ENCODE measurements at places on chromosomes 13 and 19.

DNA sequence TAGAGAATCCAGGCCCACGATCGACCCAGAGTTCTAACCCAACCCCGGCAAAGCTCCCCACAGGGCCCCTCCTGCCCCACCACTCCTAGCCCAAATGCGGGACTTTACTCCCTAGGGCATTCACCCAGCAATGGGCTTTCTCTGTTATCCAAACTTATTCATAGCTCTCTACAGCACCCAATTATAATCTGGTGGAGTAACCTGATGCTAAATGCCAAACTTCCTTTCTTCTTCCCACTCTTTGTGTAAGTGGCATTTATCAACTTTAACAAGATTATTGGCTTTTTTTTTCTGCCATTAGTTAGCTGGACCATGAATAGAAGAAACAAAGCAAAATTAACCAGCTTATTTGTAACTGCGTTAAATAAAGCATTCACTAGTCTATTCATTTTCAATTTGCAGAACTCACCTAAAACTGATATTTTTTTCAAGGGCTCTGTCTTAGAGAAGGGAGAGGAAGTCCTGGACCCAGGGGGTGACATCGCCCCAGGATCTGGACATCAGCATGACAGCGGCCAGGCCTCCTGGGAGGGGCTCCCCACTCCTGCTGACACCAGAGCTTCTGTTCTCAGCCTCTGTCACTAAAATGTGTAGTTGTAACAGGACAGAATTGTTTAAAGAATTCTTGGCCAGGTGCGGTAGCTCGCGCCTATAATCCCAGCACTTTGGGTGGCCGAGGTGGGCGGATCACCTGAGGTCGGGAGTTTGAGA is 1.5 kb downstream of the FAM124A start:
- DNase-seq = no peak

DNA sequence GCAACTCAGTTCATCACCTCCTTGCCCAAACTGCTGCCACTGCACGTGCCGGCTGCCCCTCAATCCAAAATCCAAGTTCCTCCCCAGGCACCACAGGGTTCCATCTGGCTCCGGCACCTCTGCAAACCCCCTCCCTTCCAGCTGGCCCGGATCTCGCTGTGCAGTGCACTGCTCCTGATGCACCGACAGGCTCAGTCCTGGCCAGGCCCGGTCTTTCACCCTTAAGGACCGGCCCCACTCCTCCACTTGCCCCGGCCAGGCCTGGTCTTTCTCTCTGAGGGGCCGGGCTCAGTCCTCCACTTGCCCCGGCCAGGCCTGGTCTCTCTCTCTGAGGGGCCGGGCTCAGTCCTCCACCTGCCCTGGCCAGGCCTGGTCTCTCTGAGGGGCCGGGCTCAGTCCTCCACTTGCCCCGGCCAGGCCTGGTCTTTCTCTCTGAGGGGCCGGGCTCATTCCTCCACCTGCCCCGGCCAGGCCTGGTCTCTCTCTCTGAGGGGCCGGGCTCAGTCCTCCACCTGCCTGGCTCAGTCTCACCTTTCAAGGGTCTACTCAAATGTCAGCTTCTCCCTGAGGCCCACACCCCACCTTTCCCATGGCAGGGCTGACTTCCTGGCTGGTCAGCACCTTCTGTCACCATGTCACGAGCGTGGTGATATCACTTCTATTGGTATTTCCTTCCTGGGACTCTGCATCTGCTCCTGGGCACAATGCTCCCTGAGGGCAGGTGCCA is 6.9 kb downstream of the ZNF787 start:
- no peak for DNase-seq

GRCh38 chr19:41897820-41898219 is 14.8 kb downstream of the ARHGEF1 start:
- no peak for DNase-seq

DNA sequence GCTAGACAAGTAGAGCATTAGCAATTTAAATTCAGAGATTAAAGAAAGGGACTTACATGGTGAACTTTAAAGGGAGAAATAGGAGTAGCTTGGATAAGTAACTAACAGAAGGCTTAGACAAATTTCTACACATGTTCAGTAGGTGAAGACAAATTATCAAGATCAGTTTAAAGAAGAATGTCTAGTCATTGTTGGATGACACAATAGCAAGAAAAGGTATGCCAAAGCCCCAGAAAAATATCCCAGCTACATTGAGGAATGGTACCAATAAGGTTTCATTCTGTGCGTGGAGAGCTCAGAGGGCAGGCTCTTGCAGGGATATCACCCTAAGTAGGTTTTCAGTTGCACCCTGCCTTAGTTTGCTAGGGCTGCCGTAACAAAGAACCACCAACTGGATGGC is 3.5 kb upstream of the STK24 start:
- DNase-seq = no peak

GRCh38 chr19:38061294-38061693 is 154.3 kb downstream of the SIPA1L3 start:
- no peak for DNase-seq

DNA sequence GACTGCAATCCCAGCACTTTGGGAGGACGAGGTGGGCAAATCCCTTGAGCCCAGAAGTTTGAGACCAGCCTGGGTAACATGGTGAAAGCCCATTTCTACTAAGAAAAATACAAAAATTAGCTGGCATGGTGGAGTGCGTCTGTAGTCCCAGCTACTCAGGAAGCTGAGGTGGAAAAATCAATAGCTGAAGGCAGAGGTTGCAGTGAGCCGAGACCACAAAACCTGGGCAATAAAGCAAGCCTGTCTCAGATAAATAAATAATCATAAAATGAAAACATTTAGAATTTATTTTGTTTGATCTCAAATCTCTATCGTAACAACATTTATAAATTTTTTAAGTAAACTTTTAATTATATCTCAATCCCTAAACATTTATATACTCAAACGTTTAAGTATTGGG is 36.6 kb downstream of the USP12 start:
- no peak for DNase-seq

GRCh38 chr13:63546524-63546923 is 2130.9 kb upstream of the PCDH20 start:
- DNase-seq = no peak

GRCh38 chr13:85140192-85140591 is 659.0 kb downstream of the SLITRK6 start:
- DNase-seq = no peak

DNA sequence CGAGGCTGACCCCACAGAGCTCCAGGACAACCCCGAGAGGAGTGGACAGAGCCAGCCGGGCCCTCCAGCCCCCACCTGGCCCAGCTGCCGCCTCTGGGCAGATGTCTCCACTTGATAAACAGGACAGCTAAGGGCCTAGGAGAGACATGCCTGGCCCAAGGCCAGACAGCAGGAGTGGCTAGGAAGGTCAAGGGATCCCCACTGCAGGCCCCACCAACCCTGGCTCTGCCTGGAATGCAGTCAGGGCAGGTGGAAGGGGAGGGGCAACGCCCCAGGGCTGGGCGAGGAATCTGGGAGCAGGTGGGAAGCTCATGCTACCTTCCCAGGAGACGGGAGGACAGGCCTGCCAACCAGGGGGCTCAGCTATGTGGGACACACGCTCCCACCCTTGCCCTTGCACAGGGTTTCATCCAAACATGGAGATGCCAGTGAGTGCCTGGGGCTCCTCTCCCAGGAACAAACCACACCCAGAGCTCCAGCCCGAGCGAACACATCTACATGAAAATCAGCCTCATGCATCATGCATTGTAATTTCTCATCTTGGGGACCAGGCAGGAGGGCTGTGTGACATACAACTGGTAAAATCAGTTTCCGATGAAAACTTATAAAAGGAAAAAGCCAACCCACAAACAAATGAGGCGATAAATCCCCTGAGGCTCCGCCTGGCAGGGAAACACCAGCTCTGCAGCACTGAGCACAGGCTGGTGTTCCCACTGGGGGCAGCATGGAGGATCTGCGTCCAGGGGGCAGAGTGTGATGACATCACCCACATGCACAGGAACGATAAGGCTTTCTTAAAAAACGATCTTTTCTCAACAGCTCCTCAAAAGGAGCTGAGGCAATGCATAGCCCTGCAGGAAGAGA is 25.0 kb downstream of the SH3GL1 start:
- DNase-seq = no peak

GRCh38 chr13:58397596-58398387 is 766.2 kb downstream of the PCDH17 start:
- no peak for DNase-seq

DNA sequence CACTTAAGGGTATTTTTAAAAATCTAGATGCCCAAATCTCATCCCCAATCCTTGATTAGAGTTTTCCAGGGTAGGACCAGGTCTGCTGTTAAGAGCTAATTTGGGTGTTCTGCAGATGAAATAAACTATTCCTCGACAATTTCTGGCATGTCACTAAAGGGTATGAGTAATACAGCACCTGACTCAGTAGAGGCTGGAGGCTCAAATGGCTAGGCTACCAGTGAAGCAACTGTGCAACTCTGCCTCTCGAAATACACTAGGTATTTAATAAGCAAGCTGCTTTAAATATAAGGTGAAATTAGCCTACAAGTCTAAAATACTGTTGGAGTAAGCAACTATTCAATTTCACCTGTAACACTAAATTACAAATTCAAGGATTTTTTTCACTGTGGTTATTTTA is 1.5 kb downstream of the RNF6 start:
- DNase-seq = no peak

- DNase-seq = peak; percentile 81
These were observed 12.8 kb downstream of the LTBP4 start for GRCh38 chr19:40613690-40614621.

- DNase-seq = no peak
These were observed 421 bp downstream of the DGKH start for GRCh38 chr13:42048684-42049453.

DNA sequence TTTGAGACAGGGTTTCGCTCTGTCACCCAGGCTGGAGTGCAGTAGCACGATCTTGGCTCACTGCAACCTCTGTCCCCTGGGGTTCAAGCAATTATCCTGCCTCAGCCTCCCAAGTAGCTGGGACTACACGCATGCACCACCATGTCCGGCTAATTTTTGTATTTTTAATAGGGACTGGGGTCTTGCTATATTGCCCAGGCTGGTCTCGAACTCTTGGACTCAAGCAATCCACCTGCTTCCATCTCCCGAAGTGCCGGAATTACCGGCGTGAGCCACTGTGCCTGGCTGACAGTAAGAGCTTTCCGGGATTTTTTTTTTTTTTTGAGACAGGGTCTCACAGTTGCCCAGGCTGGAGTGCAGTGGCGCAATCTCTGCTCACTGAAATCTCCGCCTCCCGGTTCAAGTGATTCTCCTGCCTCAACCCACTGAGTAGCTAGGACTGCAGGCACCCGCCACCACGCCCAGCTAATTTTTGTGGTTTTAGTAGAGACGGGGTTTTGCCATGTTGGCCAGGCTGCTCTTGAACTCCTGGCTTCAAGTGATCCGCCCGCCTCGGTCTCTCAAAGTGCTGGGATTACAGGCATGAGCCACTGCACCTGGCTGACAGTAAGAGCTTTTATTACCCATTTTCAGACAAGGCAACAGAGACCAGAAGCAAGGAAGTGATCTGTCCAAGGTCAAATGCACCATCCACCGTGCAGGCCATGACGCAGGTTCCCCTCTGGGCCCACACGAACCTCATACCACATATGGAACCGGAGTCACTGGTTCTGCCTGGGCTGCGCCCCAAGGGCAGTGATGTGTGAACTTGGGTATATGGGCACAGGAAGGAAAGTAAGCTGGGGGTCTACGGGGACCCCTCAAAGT is 21.0 kb downstream of the RFX1 start:
- no peak for DNase-seq

DNA sequence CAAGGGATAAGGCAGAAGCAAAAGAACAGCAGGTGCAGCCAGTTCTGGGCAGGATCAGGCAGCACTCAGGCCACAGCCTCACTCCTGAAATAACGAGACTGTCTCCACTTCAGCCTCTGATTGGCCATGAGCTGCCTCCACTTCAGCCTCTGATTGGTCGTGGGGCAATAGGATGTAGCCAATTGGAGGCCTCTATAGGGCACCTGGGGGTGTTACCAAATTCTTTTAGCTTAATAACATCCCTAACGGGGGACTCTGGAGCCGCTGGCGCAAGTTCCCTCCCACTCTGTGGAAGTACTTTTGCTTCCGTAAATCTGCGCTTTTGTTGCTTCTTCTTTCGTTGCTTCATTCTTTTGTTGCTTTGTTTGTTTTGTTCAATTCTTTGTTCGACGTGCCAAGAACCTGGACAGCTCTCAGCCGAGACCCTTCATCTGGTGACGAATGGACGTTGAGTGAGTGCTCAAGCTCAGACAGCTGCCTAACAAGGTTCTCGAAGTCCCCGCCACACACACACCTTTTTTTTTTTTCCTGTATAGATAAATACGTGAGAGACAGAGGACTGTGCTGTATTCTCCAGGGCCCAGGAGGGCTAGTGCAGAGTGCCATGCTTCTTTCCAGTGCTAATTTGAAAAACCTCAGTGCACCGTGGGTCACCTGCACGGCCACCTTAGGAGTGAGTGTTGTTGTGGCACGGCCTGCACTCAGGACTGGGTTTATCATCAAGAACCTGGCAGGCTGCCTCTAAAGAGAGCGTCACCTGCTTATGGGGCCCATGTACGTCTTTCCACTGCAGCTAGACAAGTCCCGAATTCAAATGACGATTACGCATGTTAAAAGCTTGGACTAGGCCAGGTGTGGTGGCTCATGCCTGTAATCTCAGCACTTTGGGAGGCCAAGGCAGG is 32.0 kb upstream of the TUBGCP3 start:
- no peak for DNase-seq

GRCh38 chr13:42735010-42735409 is 46.4 kb upstream of the FAM216B start:
- no peak for DNase-seq

DNA sequence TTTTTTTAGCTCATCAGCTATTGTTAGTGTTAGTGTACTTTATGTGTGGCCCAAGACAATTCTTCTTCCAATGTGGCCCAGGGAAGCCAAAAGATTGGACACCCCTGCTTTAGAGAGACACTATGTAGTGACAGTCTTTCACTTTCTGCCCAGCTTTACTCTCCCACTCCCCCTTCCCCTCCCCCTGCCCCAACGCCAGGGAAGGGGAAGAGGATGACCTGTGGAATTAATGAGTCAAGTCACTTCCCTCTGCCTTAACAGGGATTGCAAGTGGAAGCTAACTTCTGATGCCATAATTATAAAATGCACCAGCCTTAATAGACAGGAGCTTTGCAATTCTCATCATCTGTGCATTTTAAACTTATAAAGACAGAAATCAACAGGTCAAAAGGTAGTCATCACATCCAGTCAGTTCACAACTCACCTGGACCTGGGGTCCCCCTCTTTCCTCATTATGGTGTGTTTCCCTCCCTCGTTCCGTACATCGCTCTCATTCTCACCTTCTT is 1.6 kb downstream of the ZNF415 start:
- no peak for DNase-seq

GRCh38 chr19:32924200-32924599 is 47.6 kb downstream of the CEP89 start:
- no peak for DNase-seq

DNA sequence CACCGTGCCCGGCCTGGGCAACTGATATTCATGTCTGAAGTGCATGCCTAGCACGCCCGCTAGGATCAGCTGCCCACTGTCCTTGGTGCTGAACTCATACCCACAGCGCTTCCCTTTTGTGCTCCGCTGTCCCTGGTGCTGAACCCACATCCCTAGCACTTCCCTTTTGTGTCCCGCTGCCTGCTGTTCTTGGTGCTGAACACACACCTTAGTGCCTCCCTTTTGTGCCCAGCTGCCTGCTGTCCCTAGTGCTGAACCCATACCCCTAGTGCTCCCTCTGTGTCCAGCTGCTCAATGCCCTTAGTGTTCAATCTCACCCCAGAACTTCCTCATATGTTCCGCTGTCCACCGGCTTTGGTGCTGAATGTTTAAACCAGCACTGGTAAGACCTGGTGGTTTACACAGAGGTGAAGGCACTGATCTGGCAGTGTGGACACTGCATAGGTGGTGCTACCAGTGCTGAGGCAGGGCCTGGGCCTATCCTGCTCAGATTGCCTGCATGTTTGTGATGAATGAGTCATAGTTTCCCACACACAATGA is 26.3 kb upstream of the SIGLEC11 start:
- DNase-seq = peak; percentile 74
